ENCODE measurements at places on chromosomes 12 and 14.

- DNase-seq = no peak
These were observed 363.7 kb downstream of the SOX5 start for GRCh38 chr12:23585782-23586163.

DNA sequence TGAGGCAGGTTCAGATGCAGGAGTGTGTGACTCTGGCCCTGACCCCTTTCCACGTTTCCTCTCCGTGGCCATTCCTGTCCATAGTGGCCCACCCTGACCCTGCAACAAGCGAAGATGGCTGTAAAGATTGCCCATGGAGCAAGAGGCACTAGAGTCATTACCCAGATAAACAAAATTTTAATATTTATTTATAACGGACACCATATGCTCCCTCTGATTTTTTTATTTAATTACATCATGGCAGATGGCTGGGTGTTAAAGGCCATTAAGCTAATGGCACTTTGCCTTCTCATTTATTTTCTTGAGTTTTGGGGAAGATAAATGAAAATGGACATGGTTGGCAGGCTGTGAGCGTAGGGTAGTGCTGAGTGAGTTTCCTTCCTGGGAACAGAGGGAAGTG is 58.7 kb downstream of the WSCD2 start:
- no peak for DNase-seq

- DNase-seq = no peak
These were observed 30.7 kb downstream of the KIF21A start for GRCh38 chr12:39412210-39412609.

DNA sequence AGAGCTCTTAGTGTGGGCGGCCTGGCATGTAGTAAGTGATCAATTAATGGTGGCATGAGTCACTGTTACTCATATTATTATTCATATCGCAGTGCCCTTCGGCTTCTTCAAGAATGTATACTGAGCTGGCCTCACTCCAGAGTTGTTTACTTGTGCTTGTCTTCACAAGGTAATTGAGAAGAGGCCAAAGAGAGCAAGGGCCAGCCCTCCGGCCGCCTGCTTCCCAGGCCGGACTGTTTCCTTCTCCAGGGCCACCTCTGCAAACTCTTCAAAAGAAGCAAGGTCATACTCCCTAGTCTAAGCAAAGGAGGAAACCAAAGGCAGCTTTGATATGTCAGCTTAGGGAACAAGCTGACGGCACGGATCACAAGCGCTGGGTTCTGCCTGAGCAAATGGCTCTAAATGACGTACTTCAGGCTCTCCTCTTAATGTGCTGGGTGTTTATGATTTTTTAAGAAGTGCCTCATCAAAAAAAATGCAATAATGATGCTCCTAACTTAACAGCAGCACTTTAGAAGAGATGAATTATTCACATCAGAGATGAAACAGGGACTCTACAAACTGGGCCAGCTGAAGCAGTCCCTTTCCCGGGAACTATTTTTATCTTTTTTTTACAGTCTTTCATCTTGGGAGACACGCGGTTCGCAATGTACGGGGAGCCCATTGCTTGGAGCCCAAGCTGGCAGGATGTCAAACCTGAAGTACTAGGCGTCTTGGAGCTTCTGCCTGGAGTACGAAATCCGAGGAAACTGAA is 65.6 kb upstream of the DLK1 start:
- no peak for DNase-seq

DNA sequence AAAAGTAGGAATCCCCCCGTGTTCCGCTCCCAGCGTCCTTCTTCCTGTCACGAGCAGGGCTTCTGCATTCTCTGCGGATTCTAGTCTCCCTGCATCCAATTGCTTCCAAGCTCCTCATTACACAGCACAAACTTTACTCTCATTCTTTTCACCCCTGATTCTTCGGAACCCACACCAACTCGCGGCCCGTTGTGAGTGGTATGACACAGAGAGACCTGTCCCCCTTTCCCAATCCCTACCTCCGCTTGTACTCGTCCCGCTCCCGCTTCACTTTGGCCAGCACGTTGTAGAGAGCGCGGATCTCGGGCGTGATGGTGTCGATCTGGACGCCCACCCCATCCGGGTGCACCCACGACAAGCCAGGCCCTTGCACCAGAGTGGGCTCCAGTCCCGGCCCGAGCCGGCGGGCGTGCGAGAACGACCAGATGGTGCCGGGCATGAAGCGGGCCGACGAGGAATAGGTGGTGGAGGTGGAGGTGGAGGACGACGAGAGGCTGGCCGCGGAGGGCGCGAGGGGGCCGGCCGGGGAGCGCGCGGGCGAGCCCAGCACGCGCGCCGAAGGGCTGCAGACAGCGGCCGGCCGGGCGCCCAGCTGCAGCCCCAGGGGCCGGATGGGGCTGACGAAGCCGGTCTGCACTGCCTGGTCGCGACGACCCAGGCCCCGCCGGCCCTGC is 687 bp downstream of the IFFO1 start:
- no peak for DNase-seq

GRCh38 chr12:104736307-104736706 is 221.8 kb downstream of the SLC41A2 start:
- DNase-seq = no peak

DNA sequence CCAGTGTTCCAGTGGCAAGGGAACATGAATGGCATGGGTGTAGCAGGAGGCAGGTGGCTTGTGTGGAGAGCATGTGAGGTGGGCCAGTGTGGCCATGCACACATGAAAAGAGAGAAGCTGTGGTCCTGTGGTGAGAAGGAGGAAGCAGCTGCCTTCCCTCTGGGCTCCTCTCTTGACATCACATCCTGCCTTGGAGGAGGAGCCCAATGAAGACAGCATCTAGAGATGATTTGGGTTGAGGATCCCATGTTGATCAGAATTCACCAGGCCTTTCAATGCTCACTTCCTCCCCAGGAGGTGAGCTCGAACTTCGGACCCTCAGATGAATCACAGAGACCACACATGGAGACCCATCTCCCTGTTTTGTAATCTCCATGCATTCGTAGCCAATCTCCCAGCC is 82.6 kb downstream of the LRRC74A start:
- no peak for DNase-seq

GRCh38 chr12:79560225-79560889 is 130.4 kb downstream of the PAWR start:
- DNase-seq = no peak

GRCh38 chr14:60164712-60165546 is at the start of gene DHRS7:
DHRS7 (minus strand) TSS chr14:60165398; CDS start chr14:60165309, 89 bp downstream.
- DNase-seq = peak; percentile 38

GRCh38 chr12:88339966-88340365 is 197.9 kb downstream of the TMTC3 start:
- DNase-seq = no peak

DNA sequence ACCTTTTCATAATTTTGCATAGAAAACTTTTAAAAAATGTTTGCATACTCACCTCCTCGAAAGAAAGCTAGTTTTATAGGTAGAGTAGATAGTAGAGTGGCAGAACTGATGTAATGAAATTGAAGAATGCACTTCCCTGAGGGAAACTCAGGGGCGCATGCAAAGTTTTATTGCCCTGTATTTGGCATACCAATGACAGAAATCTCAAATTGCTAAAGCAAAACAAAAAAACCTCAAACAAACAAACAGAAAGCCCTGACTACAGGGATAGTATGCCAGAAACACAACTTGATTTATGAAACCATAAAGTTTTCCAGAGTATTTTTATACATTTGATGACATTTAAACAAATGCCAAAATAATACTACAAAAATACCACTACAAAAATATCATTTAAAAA is 1.8 kb downstream of the RASSF9 start:
- no peak for DNase-seq

GRCh38 chr12:19110221-19110940 is 19.2 kb upstream of the PLEKHA5 start:
- no peak for DNase-seq

DNA sequence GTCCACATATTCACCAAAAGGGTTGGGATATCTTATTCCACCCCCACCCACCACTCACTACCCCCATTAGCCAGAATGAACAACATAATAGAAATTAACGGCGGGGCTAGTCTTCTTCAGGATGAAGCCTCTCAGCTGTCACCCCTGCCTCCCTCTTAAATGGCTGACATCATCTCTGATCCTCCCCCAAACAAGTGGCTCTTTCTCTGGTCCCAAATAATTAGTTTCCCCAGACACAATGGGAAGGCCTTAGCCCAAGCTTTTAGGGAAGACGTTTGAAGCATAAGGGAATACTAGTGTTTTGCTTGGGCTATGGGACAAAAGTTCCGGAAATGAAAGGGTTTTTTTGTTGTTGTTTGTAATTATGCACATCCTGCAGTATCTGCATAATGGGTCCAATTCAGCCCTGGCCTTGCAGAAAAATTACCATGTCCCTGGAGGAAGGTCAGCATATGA is 13.8 kb downstream of the STON2 start:
- no peak for DNase-seq

DNA sequence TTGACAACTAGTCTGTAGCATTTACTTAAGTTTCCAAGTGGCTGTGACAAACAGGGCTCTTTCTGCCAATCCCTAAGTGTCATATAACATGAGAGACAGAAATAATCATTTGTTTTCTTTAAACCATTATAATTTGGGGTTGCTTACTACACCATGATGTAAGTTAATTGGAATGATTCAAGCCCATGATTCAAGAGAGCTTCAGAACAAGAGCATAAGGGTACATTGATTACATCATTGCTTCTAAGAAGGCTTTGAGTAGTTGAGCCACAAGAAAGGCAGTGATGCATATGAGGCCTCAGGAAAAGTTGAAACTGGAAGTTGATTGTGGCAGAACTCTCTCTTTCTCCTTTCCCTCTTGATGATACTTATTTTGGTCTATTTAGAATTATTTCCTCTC is 444.0 kb downstream of the CCER1 start:
- DNase-seq = no peak

- DNase-seq = no peak
These were observed 13.4 kb downstream of the ZFHX2 start for GRCh38 chr14:23538050-23538718.

DNA sequence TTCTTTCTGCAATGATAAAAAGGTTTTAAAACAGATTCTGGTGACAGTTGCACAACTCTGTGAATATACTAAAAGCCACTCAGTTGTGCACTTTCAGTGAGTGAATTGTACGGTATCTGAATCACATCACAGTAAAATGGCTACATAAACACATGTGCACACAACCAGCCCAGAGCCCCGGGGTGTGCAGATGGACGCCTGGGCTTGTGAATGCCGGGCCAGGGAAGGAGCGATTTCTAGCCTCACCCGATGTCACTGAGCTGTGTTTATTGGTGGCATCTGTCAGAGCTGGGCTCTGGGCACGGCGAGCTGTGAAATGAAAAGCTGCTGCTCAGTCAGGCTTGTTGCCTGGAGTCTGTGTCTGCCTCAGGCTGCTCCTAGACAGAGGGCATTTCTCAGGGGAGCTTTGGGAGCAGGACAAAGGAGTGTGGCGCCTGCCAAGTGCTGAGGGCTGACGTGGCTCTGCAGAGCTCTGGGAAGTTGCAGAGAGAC is 25.9 kb downstream of the RHOF start:
- DNase-seq = no peak

DNA sequence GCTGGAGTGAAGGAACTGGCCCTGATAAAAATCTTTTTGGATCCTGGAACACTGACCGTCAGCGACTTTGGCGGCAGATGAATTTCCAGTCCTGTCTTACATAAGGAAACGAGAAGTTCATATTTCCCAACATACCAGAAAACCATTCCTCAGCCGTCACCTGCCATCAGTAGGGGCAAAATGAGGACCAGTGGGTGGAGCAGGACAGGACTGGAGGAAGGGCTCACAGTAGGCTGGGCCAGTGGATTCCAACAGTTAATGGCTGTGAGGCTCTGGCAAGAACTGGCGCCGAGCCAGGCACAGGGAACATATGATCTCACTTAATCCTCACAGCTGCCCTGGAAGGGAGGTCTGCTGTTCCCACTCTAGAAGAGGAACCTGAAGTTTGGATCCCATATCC is 67.2 kb upstream of the FAM181A start:
- DNase-seq = no peak

GRCh38 chr12:131529196-131530040 is 181.5 kb upstream of the SFSWAP start:
- DNase-seq = no peak

- no peak for DNase-seq
These were observed 48.7 kb upstream of the CDKN3 start for GRCh38 chr14:54348001-54348611.

DNA sequence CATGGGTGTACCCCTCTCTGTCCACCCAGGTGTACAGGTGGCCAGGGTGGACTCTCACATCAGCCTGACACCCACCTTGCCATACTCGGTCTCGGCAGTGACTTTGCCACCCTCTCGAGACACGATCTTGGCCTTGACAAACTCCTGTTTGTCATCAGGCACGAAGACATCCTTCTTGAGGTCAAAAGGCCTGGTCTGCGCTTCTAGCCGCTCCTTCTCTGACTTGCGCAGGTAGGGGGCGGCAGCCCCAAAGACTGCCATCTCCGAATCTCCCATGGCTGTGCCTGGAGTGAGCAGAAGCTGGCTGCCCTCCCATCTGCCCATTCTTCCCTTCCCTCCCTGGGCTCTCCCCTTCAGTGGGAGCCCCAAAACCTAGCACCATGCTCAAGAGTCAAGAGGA is 2.0 kb downstream of the MYH7 start:
- DNase-seq = no peak

- DNase-seq = no peak
These were observed 379.6 kb downstream of the LRIG3 start for GRCh38 chr12:58540480-58541299.

DNA sequence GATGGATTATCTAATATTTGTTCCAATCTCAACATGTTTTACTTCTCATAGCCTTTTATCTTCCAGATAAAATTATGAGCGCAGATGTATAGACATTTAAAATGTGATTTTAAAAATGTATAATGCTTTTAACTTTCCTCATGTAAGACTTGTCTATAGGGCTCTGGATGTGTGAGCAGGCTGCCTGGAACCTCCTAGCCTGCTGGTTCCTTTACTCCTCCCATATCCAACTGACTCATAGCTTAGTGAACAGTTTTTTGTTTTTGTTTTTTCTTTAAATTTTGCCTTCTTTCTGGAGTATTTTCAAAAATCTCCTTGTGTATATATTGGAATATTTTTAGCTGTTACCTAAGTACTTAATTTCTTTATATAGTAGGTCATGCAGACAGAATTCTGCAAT is 115.4 kb downstream of the PDE3A start:
- no peak for DNase-seq

- DNase-seq = no peak
These were observed 160.9 kb downstream of the KCNC2 start for GRCh38 chr12:75048767-75049166.

DNA sequence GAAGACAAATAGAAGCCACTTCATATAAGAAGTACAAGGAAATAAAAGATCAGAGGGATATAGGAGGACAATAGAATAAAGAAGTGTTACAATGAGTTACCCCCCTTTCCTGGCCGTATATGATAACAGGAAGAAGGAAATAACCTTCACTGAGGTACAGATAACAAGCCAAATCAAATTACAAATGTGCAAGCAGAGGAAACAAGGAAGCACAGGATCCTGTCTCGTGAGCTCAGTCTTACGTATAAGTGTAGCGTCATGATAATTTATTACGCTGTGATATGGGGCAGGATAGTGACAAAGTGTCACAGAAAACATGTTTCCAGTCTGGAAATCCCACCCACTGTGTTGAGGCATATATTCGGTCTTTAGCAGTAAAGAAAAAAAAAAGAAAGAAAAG is 26.5 kb downstream of the CRACR2A start:
- DNase-seq = no peak
